Stimulated activated CD4-positive, alpha-beta T cell treated with anti-CD3 and anti-CD28 coated beads, Interleukin-1b, Interleukin-23, amount 100 ng/mL, for 1 hour (primary cell): ENCODE measurements at places on chromosomes 3 and 15.
A peak's percentile ranks its signal among the peaks of the same experiment; 100 is the strongest.

- no peak for DNase-seq
These were observed 134.8 kb downstream of the MFSD1 start for GRCh38 chr3:158936530-158937113.

DNA sequence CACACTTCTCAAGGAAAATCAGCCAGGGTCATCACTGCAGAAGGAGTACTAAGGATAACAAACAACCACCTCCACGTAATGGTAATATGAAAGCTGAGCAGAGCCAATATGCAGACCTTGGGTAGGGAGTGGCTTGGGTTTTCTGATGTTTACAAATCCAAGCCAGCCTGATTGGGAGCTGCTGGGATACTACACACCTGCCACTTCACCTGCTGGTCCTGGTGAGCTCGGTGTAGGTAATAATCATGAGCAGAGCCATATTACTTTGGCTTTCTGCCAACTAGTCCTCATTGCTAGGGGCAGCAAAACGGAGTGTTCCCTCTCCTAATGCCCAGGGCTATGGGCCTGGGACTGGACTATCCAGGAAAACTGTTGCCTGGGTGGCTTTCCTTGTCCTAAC, 433.5 kb upstream of the PPP2R3A start:
- DNase-seq = no peak

- DNase-seq = no peak
These were observed 2.7 kb downstream of the TMEM108 start for GRCh38 chr3:133040696-133041523.

DNA sequence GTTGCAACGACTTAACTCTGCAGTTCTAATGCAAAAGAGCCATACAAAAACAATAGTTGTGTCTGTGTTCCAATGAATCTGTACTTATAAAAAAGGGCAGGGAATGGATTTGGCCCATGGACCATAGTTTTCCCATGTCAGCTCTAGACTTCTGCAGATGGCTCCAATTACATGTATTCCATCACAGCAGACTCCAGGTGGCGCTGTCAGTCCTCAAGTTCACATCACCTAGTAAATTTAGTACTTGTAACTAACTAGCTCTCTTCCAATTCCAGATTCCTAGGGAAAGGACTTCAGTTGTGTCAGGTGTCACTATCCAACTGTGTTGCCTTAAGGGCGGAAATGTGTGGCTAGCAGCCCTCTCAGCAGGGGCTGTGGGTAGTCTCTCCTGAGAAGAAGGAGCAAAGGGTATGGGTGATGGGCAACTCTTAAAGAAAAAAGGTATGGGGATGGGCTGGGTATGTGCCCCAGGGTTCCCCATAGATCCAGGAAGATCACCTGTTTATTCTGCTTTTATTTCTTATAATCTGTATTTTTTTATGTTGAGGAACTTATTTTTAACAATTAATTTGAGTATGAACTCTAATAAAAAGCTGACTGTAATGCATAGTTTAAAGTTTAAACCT, 36.2 kb downstream of the BBS4 start:
- DNase-seq = peak; percentile 5

- no peak for DNase-seq
These were observed 30.5 kb upstream of the GNB5 start for GRCh38 chr15:52221730-52222129.

GRCh38 chr3:194396859-194397756, 2.0 kb downstream of the GP5 start:
- DNase-seq = no peak

GRCh38 chr3:54630101-54630623, 297.7 kb downstream of the LRTM1 start:
- no peak for DNase-seq

DNA sequence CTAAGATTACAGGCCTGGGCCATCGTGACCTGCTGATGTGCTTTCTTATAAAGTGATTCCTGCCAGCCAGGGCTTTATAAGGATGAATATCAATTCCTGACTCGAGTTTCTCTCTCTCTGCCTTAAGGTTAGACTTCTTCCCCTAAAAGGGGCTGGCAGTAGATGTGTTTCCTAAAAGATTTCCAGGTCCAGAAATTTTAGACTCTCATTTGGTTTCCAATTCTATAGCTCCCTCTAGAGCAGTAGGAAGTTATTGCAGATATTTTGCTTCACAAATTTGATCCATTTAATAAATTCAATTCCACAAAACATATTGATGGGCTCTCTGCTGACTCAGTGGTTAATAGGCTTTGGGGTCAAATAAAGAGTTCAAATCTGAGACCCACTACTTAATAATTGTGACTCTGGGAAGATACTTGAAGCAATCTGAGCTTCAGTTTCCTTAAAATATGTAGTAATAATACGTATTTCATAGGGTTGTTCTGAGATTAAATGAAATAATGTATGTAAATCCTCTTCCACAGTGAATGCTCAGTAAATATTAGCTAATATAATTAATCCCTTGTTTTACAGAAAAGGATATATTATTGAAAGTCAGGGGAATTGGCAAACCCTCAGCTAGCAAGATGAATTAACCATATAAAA, 2.1 kb downstream of the TRIM69 start:
- DNase-seq = no peak

DNA sequence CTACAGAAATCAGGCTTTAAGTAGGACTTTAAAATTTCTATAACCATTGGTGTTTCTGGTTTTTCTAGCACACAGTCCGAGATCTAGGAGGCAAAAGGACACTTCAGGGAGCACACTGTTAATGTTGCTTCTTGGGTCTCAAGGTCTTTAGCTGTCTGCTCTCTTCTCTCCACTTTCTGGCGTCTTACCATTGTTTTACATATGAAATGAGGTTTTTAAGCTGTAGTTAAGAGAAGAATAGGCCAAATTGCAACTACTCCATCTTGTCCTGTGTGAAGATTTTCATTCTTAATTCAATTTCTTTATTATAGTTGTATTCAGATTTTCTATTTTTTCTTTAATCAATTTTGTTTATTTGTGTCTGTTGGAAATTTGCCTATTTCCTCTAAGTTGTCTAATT, 151.4 kb downstream of the WNT7A start:
- DNase-seq = no peak

DNA sequence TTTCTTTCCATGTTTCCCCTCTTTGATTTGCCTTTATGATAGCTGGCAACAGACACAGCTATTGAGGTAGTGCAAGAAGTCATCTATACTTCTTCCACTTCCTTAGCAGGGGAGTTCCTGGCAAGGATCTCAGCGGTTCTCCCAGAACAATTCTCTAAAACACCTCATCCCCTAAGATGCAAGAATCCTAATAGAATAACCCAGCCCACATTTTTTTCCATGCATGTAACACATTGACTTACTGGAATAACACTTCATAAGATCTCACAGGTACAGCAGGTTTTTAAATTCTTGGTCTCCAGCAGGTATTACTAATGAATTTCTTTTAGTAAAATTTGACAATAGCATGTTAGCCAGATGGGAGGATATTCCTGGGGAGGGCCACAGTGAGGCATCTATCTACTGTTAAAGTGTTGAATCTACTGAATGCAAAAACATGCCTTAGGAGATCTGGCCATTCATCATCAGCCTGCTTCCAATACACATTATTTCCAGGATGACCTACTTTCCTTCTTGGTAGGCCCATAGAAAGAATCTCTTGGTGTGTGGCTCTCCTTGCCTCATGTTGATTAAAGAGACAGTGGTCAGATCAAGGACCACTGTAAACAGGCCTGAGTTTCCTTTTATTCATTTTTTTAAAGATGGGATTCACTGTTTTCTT, 78.5 kb downstream of the RAD18 start:
- DNase-seq = no peak

- DNase-seq = no peak
These were observed 17.5 kb downstream of the MAP1A start for GRCh38 chr15:43534897-43535296.

DNA sequence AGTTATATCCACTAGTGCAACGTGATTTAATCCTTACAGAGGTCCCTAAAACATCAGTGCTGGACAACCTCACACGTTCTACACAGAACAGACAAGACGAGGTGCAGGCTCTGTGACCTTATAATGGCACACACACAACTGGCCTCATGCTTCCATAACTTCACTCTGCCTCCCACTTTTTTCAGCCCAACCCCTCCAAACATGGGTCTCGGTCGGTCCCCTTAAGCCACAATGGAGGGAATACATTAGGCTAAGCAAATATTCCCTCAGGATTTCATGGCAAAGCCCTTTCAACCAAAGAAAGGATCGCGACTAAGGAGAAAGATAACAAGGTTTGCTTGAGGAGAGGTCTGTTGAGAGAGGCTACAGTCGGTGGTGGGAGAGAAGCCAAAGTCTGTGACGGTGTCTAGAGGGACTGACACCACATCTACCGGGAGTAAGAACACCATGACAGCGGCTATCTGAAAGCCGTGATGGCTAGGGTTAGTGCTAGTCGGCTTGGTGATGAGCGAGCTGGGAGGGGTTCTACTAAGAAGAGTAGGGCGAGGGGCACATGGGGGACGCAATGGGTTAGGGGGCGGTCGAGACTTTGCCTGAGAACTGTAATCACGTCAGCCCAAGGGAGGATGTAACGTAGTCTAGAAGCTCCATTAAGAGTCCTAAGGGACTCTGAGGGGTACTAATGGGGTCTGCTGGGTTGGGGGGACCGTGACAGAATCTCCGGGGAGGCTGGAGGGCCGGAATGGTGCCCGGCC, 1.0 kb downstream of the MYO9A start:
- no peak for DNase-seq

DNA sequence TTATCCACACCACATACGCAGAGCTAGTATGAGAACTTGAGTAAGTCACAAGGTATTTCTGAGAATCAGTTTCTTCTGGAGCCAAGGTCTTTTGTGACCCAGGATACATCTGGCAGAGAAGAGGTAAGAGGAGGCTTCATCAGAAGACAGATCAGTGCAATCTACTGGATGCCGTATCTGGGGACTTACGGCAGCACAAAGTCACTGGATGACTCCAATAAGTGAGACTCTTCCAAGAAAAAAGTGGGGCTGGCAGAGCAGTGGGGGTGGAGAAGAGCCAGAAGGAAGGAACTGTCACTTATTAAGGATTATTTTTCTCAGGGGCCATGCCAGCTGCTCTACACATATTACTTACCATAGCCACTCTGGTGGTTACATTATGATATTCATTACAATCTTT, 31.6 kb upstream of the UBXN7 start:
- DNase-seq = no peak

DNA sequence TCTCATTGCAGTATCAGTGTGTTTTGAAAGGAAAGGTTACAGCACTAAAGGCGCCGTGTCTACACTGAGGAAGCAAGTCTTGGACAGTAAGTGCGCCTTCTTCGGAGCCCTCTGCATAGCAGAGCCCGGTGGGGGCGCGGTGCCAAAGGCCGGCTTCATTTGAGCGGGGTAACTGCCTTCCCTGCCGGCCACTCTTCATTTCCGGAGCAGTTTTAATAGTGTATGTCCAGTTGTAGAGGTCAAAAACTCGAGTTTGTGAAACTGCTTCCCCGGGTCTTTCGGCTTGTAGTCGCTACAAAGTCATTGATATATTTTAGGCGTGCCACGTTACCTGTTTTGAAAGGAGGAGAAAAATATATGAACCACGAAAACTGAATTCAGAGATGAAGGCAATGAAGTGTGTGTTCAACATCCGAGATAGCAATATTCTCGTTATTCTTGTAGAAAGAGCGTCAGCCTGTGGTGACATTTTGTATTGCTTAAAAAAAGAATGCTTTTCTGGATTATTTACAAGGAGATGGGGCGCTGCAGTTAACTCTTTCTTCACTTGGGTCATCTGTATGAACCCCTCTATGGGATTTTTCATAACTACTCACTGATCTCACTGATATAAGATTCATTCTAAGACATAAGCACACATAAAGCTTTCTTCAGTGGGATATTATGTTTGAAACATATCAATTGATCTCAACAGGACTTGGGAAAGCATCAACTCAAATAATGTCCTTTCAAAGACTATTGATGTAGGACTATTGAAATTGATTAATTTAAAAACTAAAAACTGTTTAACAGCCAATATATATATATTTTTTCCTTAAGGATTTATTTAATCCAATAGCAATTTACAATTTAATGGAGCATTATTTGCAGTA, 3.0 kb downstream of the ALCAM start:
- no peak for DNase-seq

GRCh38 chr15:101479342-101479845, 10.1 kb downstream of the PCSK6 start:
- no peak for DNase-seq

DNA sequence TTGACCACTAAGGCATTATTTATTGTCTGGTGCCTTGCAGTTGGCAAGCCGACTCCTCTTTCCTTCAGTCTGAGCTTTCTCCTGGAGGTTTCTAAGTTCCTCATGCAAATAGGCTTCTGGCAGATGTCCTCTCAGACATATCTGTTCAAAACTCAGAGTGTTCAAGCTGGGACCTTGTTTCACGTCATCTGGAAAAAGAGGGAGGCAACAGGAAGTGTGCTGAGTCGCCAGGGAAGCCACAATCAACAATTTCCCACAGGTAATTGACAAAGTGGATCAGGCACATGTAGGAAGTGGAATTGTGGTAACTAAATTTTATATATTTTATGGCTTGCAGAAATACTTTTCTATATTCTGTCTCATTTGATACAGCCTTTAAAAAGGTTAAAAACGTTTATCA, 14.6 kb downstream of the SCG5 start:
- DNase-seq = no peak

DNA sequence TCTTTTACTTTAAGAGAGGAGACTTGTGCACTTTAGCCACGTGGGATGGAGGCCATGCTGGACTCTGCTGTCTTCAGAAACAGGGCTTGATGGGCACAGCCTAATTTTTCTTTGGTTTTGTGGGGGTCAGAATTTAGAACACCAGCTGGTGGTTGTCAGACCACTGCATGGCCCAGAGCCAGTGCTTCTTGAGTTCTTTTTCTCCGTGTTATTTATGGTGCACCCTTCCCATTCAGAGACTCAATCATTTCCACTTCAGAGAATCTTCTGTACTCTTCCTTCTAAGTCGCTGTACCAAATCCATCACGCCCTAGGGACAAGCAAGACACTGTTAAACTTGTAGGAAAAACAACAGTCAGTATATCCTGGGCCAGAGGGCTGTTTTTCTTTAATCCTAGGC, 20.1 kb downstream of the PRR23A start:
- DNase-seq = no peak

DNA sequence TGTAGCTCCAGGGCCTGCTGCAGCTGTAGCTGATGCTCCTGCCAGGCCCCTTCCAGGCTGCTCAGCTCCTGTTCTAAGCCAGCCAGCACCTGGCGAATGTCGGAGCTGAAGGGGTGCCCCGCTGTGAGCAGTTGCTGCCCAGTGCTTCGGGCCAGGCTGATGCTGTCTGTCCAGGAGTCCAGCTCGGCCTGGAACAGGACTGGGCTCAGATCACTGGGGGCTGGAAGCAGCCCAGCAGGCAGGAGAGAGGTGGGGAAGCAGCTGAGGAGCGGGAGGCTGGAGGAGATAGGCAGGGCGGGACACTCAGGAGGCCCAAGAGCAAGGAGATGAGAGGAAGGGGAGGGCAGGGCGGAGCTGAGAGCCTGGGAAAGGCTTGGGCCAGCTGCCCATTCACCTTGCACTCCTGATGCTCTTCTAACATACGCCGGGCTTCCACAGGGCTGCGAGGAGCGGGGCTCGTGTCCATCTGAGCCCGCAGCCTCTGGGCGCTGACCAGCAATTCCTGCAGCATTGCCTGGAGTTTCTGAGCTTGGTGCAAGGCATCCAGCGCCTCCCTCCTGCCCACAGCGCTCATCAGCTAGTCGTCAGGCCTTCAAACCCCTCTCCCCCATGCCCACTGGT, 23.2 kb downstream of the PLA2G4B start:
- no peak for DNase-seq
